ENCODE measurements at places on chromosomes 1 and 21. TPM values are rescaled to one million over a fixed set of nuclear protein-coding genes. Genes with fewer than 3 reads are reported as not detected.

NTMT2 gene
- not detected for total RNA-seq

HNRNPCL2 gene
- not detected for total RNA-seq

CHIA gene
- total RNA-seq = not detected

C8A gene
- 432 TPM for total RNA-seq

DDX20 gene
- 5.1 TPM for total RNA-seq

LAPTM5 gene
- 26.1 TPM for total RNA-seq

RXFP4 gene
- not detected for total RNA-seq

FABP3 gene
- total RNA-seq = 1.3 TPM

CFHR2 gene
- total RNA-seq = 317 TPM

CAMSAP2 gene
- total RNA-seq = 5.9 TPM

PGLYRP4 gene
- not detected for total RNA-seq

ZNF593OS gene
- total RNA-seq = not detected

GABRD gene
- total RNA-seq = not detected

HMGN2 gene
- total RNA-seq = 86.7 TPM

TMPRSS2 gene
- total RNA-seq = 53.7 TPM

SLC44A3 gene
- total RNA-seq = 8.7 TPM

LRRC39 gene
- total RNA-seq = 0.19 TPM

EFNA4 gene
- 2.6 TPM for total RNA-seq

KCNJ6 gene
- not detected for total RNA-seq

RPTN gene
- not detected for total RNA-seq

ACTN2 gene
- total RNA-seq = not detected

FAM167B gene
- total RNA-seq = 6.2 TPM

SLC35A3 gene
- total RNA-seq = 22.8 TPM

RHD gene
- 0.22 TPM for total RNA-seq

NHLH1 gene
- total RNA-seq = not detected

TMEM183A gene
- 32.0 TPM for total RNA-seq

HPCAL4 gene
- not detected for total RNA-seq

CENPF gene
- 3.3 TPM for total RNA-seq

KRTAP10-3 gene
- not detected for total RNA-seq

FCGR2B gene
- 30.9 TPM for total RNA-seq

DNAJC28 gene
- total RNA-seq = 1.8 TPM
